ENCODE measurements at places on chromosomes 1 and 21.

DNA sequence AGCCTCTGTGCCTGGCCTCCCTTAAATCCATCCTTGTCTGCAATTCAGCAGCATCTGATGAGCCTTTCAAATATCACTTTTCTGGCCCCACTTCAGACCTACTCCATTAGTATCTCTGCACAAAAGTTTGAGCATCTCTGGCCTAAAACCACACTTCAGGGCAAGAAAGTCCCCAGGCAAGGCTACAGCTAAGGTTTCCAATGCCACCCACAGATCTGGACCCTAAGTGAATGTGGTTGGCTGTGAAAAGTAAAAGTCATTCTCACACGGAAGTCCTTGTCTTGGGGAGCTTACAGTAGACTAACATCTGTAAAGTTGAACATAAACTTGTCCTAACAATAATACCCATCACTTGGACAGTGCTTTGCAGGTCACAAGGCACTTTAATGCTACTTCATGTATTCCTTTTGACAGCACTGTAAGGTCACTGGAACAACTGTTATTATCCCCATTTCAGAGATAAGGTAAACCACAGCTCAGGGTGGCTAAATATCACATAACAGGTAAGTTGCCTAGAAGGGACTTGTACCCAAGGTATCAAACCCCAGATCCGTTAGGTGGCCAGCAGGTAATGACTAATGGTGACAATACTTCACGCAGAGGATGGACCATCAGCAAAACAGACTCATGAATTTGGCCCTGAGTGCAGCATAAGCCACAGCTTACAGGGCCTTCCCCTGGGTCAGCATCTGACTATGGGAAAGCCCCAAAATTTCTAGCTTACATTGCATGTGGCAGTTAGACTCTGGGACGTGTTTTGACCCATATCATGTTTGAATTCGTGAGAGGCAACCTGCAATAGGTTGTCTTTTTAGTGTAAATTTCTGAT, 356.0 kb downstream of the HHAT start:
- DNase-seq = no peak

DNA sequence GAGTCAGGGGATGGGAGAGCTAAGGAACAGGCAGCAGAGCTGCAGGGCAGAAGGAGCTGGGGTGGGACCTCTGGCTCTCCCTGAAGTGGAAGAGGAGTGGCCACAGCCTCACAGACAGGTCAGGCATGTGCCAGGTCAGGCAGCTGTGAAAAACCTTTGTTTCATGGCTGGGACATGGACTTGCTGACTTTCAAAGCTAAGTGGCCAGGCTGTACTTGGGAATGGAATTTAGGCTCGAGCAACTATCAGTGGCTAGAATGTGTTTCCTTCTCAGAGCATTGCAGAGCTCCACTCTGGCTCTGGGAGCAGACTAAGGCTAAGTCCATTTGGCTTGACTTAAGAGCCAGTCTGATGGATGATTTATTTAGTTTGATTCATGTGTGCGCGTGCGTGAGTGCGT, 385.1 kb downstream of the LMX1A start:
- no peak for DNase-seq

DNA sequence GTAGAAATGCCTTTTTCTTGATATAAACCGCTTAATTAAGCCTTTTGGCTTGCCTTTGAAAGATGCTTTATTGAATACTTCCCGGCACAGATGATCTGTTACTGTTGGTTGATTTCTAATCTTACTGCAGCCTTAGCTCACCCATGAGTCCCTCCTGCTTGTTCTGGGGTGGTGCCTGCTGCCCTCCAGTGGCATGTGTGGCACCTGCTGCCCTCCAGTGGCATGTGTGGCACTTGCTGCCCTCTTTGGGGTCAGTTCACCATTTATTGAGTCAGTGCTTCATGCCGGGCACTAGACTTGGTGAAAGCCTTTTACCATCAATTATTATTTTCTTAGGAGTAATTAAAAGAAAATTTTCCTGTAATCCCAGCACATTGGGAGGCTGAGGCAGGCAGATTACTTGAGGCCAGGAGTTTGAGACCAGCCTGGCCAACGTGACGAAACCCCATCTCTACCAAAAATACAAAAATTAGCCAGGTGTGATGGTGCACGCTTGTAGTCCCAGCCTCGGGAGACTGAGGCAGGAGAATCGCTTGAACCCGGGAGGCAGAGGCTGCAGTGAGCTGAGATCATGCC, 54.3 kb downstream of the ADARB1 start:
- no peak for DNase-seq

DNA sequence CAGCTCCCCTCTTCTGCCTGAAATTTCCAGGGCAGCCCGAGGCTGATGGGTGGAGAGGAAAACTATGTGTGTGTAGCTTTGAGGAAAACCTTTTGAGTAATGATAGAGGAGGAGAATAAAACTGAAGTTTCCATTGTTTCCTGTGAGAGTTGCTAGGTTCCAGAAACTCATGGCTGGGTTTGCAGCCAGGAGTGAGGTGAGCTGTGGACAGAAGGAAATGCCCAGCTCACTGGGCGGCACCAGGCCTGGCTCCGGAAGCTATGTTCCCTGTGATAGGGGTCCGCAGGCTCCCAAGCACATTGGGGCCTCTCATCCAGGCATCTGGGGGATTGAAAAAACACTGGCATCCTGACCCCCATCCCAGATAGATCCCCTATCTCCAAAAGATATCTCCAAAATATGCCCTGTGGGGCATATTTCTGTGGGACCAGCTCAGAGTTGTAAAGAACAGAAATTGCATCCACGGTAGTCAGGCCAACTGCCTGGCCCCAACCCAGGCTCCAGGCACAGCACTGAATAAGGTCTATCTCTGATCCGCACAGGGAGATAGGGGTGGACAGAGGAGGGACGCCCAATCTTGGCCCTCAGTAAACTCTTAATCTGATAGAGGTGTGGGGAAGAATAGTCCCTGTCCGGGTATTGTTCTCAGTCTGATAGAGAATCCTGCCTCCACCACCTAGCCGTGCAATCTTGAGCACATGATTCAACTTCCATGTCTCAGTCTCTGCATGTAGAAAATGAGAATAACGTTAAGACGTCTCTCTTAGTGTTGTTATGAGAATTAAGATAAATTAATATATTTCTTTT, 1.8 kb upstream of the HSPG2 start:
- DNase-seq = no peak

GRCh38 chr1:225709101-225709500, 56.2 kb upstream of the ENAH start:
- no peak for DNase-seq

DNA sequence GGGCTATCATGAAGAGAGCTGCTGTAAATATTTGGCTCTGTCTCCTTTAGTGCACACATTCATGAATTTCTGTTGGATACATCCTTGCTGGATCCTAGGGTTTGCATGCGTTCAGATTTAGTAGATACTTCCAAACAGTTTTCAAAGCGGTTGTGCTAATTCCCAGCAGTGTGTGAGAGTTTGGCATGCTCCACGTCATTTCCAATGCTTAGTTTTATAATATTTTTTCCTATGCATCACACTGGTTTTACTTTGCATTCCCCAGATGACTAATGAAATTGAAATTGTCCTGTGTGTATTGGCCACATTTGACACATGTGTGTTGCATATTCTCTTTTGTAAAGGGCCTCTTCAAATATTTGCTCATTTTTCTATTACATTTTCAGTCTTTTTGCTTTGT, 18.5 kb upstream of the AADACL3 start:
- no peak for DNase-seq

DNA sequence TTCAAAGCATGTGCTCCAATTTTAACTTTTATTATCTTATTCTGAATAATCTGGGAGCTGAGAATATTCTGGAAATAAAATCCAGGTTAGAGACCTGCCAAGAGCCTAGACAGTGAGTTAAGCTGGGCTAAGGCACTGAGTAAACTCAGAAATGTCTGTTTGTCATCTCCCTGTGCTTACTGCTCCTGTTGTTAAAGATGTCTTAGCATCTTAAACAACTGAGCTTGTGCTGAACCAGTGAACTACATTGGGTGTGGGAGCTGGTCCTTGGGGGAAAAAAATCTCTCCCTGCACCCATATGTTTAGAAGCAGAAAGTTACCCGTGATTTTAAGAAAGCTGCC, 25.0 kb upstream of the AHCYL1 start:
- DNase-seq = no peak

DNA sequence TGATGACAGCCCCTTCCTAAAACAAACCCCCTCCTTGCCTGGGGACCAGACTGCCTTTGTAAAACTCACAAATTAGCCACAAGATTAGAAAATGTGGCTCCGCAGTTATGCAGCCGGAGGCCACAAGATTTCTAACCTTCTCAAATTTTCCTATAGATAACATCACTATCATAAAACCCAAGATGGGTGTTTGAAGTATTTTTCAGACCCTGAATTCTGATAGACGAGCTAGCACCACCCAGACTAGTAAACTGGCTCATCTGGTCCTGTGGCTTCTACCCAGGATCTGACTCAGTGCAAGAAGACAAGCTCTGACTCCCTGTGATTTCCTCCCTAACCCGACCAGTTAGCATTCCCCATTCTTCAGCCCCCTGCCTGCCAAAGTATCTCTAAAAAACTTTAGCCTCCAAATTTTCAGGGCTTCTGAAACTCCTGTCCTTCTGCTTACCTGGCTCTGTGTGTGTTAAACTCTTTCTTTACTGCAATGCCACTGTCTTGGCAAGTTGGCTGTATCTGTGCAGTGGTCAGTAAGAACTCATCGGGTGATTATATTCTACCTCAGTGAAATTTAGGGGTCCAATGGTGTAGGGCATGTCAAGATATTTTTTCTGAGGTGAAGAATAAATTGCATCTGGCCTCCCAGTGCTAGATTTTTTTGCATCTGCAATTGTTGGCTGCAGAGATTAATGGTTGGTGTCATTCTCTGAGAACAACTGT, 102.1 kb downstream of the S1PR1 start:
- no peak for DNase-seq

DNA sequence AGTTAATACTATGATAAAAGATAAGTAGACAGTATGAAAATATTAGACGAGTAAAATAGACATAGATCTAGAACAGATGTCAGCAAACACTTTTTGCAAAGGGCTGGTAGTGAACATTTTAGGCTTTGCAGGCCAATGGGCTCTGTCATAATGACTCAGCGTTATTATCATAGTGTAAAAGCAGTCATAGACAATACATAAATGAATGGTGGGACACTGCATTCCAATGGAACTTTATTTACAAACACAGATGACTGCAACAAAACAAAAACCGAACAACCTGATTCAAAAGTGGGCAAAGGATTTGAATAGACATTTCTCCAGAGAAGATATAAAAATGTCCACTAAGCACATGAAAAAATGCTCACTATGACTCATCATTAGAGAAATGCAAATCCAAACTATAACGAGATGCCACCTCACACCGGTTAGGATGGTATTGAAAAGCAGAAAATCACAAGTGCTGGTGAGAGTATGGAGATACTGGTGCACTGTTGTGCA, 7.3 kb downstream of the GSTM5 start:
- no peak for DNase-seq

GRCh38 chr1:237685551-237685950, 205.2 kb downstream of the ZP4 start:
- no peak for DNase-seq

- no peak for DNase-seq
These were observed 43.1 kb downstream of the FOXO6 start for GRCh38 chr1:41404308-41404761.

GRCh38 chr1:96466842-96467241, 254.7 kb upstream of the PTBP2 start:
- DNase-seq = no peak

DNA sequence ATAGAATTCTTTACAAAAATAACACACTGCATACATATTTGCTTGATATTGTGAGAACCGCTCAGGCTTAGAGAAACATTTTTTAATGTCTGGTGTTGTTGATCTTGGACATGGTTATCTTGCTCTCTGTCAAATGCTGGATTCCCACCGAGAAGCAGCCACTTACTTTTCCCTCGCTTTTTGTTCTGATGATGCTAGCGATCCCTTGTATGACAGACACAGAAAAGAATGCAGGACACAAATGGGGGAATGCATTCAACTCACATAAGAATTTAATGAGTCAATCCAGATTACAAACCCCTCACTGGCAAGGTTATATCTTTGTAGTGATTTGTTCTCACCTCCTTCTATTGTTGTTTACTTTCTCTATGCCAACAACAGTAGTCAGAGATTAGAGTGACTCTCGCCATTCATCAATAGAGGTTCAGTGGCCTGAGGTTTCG, 76.8 kb upstream of the AKT3 start:
- DNase-seq = no peak

DNA sequence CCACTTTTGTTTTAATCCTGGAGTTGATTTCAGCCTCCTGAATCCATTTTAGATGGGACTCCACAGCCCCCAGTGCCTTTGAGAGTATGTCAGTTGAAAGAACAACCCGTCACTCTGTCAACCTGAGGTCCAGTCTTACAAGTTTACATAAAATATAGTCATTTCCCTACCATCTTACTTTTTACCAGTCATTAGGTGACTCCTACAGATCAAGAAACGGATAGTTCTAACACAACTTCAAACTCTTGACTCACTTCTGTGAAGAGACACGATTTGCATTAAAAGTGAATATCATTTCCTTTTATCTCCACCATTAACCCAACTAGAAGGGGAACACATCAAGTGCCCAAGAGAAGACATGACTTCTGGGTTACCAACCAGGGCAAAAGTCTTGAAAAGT, 147.1 kb downstream of the NTPCR start:
- no peak for DNase-seq

- DNase-seq = no peak
These were observed 84.5 kb upstream of the SAMSN1 start for GRCh38 chr21:14630556-14631069.

DNA sequence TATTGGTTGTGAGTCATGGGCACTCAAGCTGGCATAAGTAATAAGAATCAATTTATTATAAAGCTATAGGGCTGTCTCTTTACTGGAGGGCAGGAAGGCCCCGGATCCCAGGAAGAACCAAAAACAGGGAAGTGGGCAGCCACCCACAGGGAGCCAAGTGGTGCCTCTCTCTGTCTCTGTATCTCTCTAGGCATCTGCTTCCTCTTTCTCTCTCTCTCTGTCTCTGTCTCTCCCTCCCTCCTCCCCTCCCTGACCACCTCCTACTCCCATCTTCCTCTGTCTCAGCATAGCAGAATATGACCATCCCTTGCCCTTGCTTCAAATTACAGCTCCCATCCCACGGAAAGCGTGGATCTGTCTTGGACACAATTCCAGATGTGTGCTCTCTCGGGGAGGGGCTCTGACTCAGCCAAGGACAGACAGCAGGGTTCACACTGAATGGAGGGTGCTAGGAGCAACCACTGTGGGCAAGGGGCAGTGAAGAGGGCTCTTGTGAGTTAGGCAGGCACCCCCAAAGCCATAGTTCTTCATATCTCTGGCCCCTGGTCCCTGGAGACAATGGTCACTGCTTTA, 80.4 kb upstream of the LPGAT1 start:
- DNase-seq = no peak

DNA sequence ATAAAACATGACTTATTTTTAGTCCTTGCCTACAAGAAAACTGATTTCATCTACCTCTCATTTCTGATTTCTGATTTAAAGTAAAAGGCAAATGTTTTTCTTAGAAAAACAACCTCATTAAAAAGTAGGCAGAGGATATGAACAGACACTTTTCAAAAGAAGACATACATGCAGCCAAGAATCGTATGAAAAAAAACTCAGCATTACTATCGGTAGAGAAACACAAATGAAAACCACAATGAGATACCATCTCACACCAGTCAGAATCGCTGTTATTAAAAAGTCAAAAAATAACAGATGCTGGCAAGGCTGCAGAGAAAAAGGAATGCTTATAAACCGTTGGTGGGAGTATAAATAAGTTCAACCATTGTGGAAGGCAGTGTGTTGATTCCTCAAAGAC, 16.2 kb downstream of the ODR4 start:
- no peak for DNase-seq
